ENCODE measurements at places on chromosomes 7 and 10. TPM values are rescaled to one million over a fixed set of nuclear protein-coding genes. Genes with fewer than 3 reads are reported as not detected.

Gene CLIP2
- 56.9 TPM for total RNA-seq

Gene ARHGEF35
- 3.0 TPM for total RNA-seq

Gene UCN3
- total RNA-seq = not detected

Gene CALML5
- total RNA-seq = not detected

Data from aortic smooth muscle cell (primary cell).